Esophagus squamous epithelium (tissue), 5 donors: ENCODE measurements at places on chromosomes 6 and 20.

GRCh38 chr20:47370214-47370613 lies 13.7 kb upstream of the ZMYND8 start:
- no peak overlapping the region for H3K4me3 ChIP-seq
- no peak for DNase-seq

DNA sequence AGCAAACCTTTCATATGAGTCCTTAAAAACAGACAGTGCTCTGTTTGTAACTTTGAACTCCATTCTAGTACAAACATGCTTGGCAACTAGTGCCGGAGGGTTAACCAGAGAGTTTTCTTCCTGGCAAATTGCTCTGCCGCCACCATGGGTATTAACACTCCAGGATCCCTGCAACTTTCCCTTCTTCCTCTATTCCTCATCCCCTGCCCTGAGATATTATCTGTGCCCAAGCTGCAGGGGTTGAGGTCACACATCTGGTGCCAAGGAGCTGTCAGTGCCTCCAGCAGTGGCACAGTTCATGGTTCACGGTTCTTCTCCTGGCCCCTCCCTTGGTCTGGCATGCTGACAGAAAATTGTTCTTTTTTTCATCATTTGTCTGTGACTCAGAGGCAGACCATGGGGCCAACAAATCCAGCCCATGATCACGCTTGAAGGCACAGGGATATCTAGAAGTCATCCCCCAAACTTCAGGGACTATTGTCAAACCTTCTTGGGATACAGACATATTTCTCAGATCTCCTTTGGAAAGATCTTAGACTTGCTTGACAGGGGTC lies 77.5 kb downstream of the ATXN1 start:
- H3K4me1 ChIP-seq: peaks cover 41% of the 10 kb centered on the region
- H3K36me3 ChIP-seq: no peaks in the 10 kb centered on the region
- no peak for DNase-seq
- peak overlapping the region; percentile 76 for H3K27ac ChIP-seq

GRCh38 chr6:169160855-169161560 lies 92.6 kb downstream of the THBS2 start:
- no peak overlapping the region for H3K27ac ChIP-seq
- no peaks in the 10 kb centered on the region for H3K36me3 ChIP-seq
- no peak overlapping the region for H3K4me3 ChIP-seq
- H3K4me1 ChIP-seq: peaks cover 46% of the 10 kb centered on the region
- H3K27me3 ChIP-seq: no peaks in the 10 kb centered on the region

DNA sequence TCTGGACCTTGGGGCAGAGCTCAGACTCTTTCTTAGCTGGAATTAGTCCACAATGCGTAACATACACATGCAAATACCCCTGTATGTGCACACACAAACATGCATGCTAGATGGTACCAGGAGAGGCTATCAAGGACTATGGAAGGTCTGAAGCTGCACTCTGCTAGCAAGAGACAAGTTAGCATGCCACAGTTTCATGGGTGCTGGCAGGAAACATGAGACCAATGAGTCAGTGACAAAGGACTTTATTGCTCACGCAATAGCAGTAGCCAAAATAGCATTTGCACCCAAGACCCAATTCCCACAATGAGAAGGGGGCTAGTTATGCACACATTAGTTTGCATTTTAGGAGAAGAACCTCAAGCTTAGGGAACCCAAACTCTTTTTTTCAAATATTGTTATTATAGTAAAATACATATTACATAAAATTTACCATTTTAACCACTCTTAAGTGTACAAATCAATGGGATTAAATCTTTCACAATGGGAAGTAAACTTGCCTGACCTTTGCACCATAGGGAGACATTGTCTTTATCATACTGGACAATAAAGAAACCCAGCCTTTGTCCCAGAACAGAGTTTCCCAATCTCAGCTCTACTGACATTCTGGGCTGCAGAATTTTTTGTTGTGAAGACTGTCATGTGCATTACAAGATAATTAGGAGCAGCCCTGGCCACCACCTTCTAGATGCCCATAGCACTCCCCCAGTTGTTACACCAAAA lies 69.1 kb downstream of the NRSN1 start:
- H3K27me3 ChIP-seq: no peaks in the 10 kb centered on the region
- no peaks in the 10 kb centered on the region for H3K4me1 ChIP-seq
- H3K36me3 ChIP-seq: no peaks in the 10 kb centered on the region

GRCh38 chr20:58623579-58624473 lies 27.3 kb upstream of the STX16 start:
- H3K36me3 ChIP-seq: no peaks in the 10 kb centered on the region
- no peak overlapping the region for H3K27ac ChIP-seq
- H3K27me3 ChIP-seq: no peaks in the 10 kb centered on the region
- peaks cover 19% of the 10 kb centered on the region for H3K4me1 ChIP-seq

GRCh38 chr6:158056355-158056754 lies 74.7 kb downstream of the SYNJ2 start:
- H3K36me3 ChIP-seq: no peaks in the 10 kb centered on the region
- no peaks in the 10 kb centered on the region for H3K27me3 ChIP-seq
- H3K27ac ChIP-seq: no peak overlapping the region
- H3K4me1 ChIP-seq: peaks cover 18% of the 10 kb centered on the region

DNA sequence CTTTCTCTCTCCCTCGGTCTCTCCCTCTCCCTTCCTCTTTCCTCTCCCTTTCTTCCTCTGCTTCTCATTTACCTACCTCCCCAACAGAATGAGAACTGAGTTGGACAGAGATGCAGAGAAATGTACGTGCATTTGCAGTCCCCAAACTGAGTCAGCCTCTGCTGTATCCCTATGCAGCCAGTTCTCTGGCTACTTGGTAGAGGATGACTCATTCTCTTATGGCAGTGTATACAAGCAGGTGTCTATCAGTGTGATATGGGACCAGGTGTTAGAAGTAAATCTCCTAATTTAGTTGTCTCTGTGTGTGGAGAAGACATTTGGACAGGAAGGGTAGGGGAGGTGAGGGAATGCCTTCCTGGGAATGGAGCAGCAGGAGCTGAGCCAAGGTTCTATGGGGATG lies 470.8 kb downstream of the CD109 start:
- H3K4me3 ChIP-seq: no peak overlapping the region
- H3K36me3 ChIP-seq: no peaks in the 10 kb centered on the region
- H3K4me1 ChIP-seq: no peaks in the 10 kb centered on the region
- no peak for DNase-seq

- no peaks in the 10 kb centered on the region for H3K36me3 ChIP-seq
- H3K27ac ChIP-seq: no peak overlapping the region
- no peaks in the 10 kb centered on the region for H3K27me3 ChIP-seq
- H3K4me1 ChIP-seq: peaks cover 16% of the 10 kb centered on the region
- no peak for DNase-seq
- no peak overlapping the region for H3K4me3 ChIP-seq
These were observed 39.6 kb upstream of the STX16 start for GRCh38 chr20:58611236-58612030.

GRCh38 chr20:57708694-57709673 lies 831 bp downstream of the PMEPA1 start:
- H3K4me1 ChIP-seq: peaks cover 74% of the 10 kb centered on the region
- H3K27ac ChIP-seq: peak overlapping the region; percentile 94
- H3K36me3 ChIP-seq: no peaks in the 10 kb centered on the region
- H3K27me3 ChIP-seq: no peaks in the 10 kb centered on the region
- H3K4me3 ChIP-seq: peak overlapping the region; percentile 96
- DNase-seq: no peak

DNA sequence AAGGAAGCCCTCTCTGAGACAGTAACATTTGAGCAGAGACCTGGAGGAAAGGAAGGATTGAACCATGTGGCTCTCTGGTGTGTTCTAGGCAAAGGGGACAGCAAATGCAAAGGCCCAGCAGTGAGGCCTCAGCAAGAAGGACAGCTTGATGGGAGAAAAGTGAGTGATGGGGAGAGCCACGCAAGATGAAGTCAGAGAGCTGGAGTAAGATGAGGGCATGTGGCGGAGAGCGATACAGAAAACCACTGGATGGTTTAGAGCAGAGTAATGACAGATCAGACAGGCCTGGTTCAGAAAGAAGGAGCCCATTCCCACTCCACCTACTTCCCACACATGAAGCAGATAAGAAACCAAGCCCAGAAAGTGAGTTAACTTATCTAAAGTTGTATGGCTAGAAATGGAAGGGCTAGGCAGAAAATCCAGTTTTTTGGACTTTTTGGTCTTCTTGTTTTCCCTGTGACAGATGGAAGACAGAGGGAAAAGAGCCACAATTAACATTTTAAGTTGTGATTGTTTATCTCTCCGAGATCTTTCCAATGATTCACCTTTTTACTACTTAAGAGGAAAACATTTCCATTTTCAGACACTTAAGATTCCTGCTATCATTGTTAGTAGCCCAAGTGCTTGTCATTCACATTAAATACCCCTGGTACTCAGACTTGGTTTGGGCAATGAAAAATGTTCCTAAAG lies 723 bp upstream of the SNPH start:
- no peak for DNase-seq
- no peaks in the 10 kb centered on the region for H3K36me3 ChIP-seq
- peaks cover 5% of the 10 kb centered on the region for H3K4me1 ChIP-seq
- peaks cover 10% of the 10 kb centered on the region for H3K27me3 ChIP-seq

DNA sequence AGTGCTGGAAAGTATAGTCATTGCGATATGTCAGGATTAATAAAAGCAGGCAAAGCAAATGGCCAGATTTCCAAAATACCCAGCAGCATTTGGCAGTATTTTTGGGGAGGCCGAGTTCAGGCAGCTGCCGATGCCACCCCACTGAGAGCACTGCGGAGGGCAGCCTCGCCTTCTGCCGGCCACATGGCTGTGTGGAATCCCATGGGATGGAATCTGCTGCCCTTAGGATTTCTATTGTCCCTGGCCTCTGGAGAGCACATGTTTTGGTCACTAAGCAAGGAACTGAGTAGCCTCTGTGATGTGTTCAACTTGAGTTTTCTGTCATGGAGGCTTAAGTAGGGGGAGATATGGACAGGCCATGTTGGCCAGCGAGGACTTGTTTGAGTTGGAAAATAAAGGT lies 123.0 kb downstream of the FARS2 start:
- H3K4me3 ChIP-seq: no peak overlapping the region
- H3K4me1 ChIP-seq: no peaks in the 10 kb centered on the region
- DNase-seq: no peak
- no peaks in the 10 kb centered on the region for H3K36me3 ChIP-seq

- H3K36me3 ChIP-seq: peaks cover 32% of the 10 kb centered on the region
- no peak for DNase-seq
- no peak overlapping the region for H3K27ac ChIP-seq
- H3K4me3 ChIP-seq: no peak overlapping the region
- no peaks in the 10 kb centered on the region for H3K27me3 ChIP-seq
- peaks cover 68% of the 10 kb centered on the region for H3K4me1 ChIP-seq
These were observed 8.5 kb downstream of the TNFAIP3 start for GRCh38 chr6:137875606-137876005.

GRCh38 chr20:2874456-2874855 lies 1.2 kb downstream of the PTPRA start:
- H3K4me1 ChIP-seq: peaks cover 38% of the 10 kb centered on the region
- no peaks in the 10 kb centered on the region for H3K36me3 ChIP-seq
- no peak for DNase-seq
- H3K4me3 ChIP-seq: peak overlapping the region; percentile 77
- peak overlapping the region; percentile 84 for H3K27ac ChIP-seq
- H3K27me3 ChIP-seq: no peaks in the 10 kb centered on the region

DNA sequence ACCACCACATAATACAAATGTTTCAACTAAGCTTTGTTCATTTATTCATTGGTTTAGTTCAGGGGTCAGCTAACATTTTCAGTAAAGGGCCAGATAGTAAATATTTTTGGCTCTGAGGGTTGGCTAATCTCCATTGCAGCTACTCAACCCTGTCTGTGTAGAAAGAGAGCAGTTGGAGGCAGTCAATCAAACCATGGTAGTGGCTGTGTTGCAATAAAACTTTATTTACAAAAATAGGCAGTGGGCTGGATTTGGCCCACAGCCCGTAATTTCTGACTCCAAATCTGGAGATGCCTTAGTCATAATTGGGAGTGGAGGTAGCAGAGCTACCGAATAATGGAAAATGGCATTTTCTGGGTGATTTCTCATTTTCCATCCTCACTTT lies 242.5 kb upstream of the ZFP64 start:
- H3K36me3 ChIP-seq: no peaks in the 10 kb centered on the region
- H3K27me3 ChIP-seq: no peaks in the 10 kb centered on the region
- no peak for DNase-seq
- H3K27ac ChIP-seq: no peak overlapping the region
- H3K4me3 ChIP-seq: no peak overlapping the region

DNA sequence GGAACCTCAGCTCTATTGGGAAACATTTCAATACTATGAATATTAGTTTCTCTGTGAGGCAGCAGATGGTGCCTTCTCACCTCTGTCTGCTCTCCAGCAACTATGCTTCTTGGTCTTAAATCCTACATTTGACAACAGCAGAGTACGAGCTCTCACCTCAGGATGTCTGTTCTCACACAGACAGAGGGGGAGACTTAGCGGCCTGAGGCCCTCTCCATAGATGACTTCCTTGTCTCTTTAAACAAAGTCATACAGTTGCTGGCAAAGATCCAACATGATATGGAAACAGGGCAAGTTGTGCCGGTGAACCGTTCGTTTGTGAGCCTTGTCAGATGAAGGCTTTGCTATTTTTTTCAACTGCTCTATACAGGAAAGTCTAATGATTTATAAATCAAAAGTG lies 43.7 kb upstream of the GABRR1 start:
- no peaks in the 10 kb centered on the region for H3K27me3 ChIP-seq
- H3K36me3 ChIP-seq: no peaks in the 10 kb centered on the region
- H3K4me1 ChIP-seq: no peaks in the 10 kb centered on the region
- no peak for DNase-seq

DNA sequence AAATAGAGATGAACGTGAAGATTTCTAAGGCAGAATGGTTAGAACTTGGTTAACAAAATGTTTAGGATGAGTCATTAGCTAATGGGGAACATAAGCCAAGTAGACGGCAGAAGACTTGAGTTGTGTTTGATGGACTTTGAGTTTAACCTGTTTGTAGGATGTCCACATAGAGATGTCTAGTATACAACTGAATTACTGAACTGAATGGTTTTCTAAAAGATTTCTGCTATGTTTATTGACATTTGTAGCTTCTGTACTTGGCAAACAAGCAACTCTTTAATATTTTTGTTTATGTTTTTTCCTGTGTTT lies 54.5 kb upstream of the DYNLRB1 start:
- no peak overlapping the region for H3K27ac ChIP-seq
- H3K36me3 ChIP-seq: peaks cover 14% of the 10 kb centered on the region
- H3K4me1 ChIP-seq: no peaks in the 10 kb centered on the region

- no peak for DNase-seq
- H3K4me1 ChIP-seq: no peaks in the 10 kb centered on the region
- no peak overlapping the region for H3K27ac ChIP-seq
- H3K27me3 ChIP-seq: no peaks in the 10 kb centered on the region
- H3K36me3 ChIP-seq: no peaks in the 10 kb centered on the region
- no peak overlapping the region for H3K4me3 ChIP-seq
These were observed 183.6 kb downstream of the EPHA7 start for GRCh38 chr6:93235775-93236174.

- DNase-seq: no peak
- H3K4me1 ChIP-seq: no peaks in the 10 kb centered on the region
These were observed 50.0 kb downstream of the ADAT2 start for GRCh38 chr6:143400258-143401067.

GRCh38 chr6:169391473-169392071 lies 137.9 kb upstream of the THBS2 start:
- H3K36me3 ChIP-seq: no peaks in the 10 kb centered on the region
- DNase-seq: no peak
- no peaks in the 10 kb centered on the region for H3K27me3 ChIP-seq
- H3K4me1 ChIP-seq: no peaks in the 10 kb centered on the region
